ENCODE measurements at places on chromosomes 4 and X.

DNA sequence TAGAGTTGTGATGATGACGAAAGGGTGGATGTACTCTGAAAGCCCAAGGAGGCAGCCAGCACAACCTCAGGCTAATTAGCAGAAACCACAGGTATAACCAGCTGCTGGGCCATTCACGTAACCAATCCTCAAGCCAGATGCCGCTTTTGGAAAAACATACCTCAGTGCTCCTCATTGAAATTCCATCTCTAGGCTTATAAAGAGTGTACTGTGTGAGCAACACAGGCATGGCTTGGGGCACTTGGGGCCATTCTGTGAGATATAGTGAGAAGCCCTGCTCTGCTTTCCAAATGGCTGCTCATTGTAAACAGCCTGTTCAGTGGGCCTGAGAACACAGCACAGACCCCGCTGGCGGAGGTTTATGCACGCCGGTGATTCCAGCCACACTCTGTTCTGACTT, 182.1 kb upstream of the HHIP start:
- DNase-seq, result no peak

DNA sequence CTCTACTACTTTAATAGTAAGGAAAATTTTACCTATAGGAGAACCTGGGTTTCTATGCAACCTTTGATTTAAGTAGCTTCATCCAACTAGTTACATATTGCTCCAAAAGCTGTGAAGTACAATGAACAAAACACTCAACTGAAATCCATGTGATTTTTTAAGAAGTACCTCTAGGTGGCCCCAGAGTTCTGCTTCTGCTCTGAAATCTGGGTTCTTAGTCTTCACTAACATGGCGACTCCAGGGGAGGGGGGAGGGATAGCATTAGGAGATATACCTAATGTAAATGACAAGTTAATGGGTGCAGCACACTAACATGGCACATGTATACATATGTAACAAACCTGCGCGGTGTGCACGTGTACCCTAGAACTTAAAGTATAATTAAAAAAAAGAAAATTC, 73.4 kb upstream of the MAGEB2 start:
- peak; percentile 59 for DNase-seq

- DNase-seq, result no peak
These were observed 240.2 kb downstream of the RAPGEF2 start for GRCh38 chr4:159343116-159343515.

GRCh38 chr4:65033899-65034298, 624.6 kb upstream of the TECRL start:
- no peak for DNase-seq

GRCh38 chr4:37762294-37762990, 64.0 kb upstream of the PGM2 start:
- DNase-seq, result peak; percentile 55

- DNase-seq, result peak; percentile 79
These were observed 1.0 kb upstream of the PDGFRA start for GRCh38 chr4:54228056-54228527.

DNA sequence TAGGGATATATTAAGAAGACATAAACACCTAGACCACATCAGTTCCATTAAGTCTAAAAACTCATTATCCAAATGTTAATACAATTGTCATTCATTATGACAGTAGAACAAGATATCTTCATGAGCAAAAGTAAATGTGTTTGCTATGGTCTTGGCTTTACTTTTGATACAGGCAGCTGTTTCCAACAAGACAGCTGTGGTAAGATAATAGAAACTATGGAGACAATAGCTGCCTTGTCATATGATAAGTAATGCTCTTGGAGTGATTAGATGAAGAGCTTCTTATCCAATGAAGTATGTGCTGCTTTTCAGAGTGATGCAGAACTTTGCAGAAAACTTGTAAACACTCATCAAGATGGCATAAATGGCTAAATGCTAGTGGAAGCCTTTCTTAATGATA, 1066.0 kb downstream of the FSTL5 start:
- no peak for DNase-seq

DNA sequence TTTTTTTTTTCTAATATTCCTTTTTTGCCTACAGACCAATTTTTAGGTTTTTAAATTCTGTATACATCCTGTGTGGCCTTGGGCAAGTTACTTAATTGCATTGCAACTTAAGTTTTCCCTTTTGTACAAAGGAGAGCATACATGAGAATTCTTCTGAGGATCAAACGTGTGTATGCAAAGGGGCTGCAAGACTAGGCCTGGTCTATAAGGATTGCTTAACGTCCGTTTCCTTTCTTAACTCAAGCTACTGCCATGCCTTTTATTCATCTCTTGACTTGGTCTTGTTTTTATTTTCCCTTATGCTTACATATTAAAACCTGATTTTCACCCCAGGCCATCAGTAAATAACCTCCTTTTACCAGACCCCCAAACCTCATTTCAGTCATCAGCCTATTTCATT, 13.6 kb downstream of the RBPJ start:
- DNase-seq, result no peak

DNA sequence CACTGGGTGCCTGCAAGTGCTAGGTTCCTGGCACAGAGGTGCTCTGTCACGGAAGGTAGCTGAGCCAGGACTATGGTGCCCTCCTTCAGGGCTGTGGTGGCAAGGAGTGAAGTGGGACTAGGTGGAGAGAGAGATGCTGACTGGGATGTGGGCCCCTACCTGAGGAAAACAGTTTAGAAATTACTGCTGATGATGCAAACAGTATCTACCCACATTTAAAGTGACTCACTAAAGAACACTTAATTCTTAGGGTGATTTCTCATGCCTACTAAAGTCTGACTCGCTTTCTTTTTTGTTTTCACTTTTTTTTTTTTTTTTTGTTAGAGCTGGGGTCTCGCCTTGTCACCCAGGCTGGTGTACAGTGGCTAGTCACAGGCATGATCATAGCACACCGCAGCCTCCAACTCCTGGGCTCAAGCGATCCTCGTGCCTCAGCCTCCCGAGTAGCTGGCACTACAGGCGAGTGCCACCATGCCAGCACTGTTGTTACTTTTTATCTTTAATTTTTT, 3.1 kb downstream of the ZNF185 start:
- no peak for DNase-seq

DNA sequence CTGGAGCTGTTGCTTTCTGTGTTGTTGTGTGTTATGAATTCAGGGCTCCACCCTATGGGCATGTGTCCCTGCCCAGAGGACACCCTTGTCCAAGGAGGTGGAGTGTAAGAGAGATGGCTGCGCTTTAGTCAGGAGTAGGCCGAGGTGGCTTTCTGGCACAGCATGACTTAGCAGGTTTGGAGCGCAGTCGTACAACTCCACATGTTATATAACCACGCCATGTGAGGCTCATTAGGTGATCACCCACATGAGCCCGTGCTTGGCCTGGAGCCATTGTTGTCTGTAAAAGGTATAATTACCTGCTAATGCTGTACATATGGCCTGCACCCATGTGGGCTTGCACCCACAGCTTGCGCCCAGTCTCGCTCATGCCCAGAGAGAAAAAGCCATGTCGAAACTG, 15.8 kb upstream of the ANAPC4 start:
- DNase-seq, result no peak

DNA sequence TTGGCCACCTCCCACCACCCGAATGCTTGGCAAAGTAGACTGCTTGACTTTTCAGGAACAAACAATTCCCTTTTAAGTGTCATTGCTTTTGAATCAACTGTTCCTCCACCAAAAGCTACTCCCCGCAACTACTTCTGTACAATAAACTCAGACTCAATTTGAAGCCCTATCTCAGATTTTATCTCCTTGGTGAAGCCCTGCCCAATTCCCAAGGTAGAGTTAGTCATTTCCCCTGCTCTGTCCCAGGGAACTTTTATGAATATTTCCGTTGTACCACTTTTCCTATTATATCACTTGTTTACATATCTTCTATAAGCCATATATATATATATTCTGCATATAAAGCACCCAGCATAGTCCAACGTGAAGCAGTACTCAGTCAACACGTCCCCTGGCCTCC, 102.8 kb downstream of the C4orf51 start:
- no peak for DNase-seq

- no peak for DNase-seq
These were observed 174.3 kb upstream of the ANXA10 start for GRCh38 chr4:167918077-167918476.

DNA sequence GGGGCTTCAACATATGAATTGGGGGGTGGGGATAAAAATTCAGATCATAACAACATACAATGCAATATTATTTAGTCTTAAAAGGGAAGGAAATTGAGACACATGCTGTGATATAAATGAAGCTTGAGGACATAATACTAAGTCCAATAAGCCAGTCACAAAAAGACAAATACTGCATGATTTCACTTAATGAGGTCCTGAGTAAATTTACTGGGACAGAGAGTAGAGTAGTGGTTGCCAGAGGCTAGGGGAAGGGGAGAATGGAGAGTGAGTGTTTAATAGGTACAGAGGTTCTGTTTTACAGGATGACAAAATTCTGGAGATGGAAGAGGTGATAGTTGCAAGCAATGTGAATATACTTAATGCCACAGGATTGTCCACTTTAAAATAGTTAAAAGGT, 89.2 kb upstream of the RAPGEF2 start:
- no peak for DNase-seq

DNA sequence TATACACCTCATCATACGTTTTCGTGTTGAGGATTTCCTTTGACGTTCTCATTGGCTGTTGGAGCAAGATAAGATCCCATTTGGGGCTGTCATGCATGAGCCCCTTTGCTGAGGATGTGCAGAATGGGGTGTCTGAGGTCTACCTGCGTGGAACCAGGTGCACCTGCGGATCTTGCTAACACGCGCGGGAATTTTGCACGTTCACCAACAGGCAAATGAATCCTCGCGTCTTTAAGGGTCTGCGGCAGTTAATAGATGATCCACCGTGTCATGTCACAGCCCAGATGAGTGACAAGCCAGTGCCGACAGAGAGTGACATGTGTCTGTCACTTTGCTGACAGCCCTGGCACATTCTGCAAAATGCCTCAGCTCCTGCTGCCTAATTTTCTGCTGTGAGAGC, 56.3 kb upstream of the SHOX start:
- no peak for DNase-seq

- no peak for DNase-seq
These were observed 17.2 kb upstream of the IGFBP7 start for GRCh38 chr4:57127361-57127760.

GRCh38 chr4:54423066-54423465, 194.0 kb downstream of the PDGFRA start:
- no peak for DNase-seq

- peak; percentile 22 for DNase-seq
These were observed 460.3 kb downstream of the ZIC3 start for GRCh38 chrX:138026211-138026610.

- DNase-seq, result no peak
These were observed 145.9 kb upstream of the ZFP42 start for GRCh38 chr4:187849556-187850225.

DNA sequence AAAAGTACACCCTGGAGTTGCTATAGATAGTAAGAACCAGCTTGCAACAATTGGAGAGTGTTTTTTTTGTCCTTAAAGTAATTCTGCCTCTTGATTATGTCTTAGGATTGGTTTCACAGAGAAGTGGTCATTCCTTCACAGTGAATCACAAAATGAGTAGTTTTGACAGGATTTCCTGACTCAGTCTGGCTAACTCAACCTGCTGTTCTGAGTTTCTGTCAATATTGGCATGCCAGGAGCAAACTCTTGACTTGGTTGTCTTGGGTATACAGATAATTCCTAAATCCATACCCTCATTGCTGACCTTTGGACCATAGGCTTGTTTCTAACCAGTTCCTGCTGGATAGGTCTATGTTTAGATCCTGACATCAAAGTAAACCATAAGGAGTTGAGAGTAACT, 9.4 kb downstream of the FHIP1A start:
- no peak for DNase-seq

DNA sequence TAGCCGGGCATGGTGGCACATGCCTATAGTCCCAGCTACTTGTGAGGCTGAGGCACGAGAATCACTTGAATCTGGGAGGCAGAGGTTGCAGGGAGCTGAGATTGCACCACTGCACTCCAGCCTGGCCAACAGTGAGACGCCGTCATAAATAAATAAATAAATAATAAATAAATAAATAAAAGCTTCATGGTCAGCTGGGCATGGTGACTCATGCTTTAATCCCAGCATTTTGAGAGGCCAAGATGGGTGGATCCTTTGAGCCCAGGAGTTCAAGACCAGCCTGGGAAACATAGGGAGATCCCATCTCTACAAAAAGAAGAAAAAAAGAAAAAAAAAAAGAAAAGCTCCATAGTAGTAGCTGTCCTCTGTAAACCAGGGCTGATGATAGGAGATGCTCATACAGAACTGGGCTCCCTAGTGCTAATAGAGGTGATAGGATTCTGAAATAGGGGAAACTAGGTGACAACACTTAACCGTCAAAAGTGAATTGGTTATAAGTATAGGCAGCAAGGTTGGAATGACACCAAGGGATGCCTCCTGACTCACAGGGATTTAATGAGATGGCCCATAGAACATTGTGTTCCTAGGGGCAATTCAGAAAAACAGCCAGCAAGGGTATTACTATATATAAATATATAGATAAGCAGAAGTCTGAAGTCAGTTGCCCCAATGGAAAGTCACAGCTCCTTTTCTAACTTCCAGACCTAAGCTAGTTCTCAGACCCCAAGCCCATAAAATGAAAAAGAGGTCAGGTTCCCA, 41.8 kb upstream of the ARHGEF6 start:
- no peak for DNase-seq

DNA sequence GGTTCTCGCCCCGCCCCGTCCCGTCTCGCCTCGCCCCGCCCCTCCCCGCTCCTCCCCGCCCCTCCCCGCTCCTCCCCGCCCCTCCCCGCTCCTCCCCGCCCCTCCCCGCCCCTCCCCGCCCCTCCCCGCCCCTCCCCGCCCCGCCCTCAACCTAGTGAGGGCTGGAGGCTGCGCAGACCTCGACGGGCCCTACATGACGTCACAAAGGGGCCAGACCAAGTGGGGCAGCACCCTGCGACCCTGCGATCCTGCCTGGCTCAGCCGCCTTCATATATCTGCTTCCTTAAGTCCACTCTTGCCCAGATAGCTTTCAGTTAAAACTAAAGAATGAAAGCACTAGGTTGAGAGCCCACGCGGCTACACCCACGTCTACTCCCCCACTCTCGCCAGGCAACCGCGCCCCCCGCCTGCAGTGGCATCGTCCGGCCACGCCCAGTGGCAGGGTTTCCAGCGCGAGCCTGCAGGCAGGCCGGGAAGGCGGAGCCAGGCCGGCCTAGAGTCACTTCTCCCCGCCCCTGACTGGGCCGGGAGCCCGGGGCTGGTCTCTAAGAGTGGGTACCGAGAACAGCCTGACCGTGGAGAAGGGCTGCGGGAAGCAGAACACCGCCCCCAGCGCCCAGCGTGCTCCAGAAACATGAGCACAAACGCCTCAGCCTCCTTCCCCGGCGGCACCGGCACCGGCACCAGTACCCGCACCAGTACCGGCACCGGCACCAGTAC, 1.5 kb upstream of the MAOA start:
- DNase-seq, result peak; percentile 96

GRCh38 chrX:154352466-154352865, 22.0 kb downstream of the FLNA start:
- no peak for DNase-seq

- no peak for DNase-seq
These were observed 10.4 kb downstream of the TMSB4X start for GRCh38 chrX:12985331-12985730.

DNA sequence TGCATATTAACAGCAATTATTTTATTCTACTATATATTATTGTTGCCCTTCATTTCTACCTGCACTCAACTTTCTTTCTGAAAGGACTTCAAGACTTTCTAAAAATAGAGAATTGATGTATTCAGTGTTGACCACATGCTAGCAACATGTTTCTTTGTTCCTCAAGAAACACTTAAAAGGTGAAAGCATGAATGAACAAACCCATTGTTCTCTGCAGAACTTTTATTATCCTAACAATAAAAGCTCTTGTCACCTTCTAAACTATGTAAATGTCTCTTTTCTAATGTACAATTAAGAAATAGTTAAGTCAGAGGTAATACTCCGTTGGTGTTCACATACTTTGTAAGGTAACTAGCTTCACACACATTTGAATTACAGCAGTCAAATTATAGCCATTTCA, 638.7 kb downstream of the FSTL5 start:
- no peak for DNase-seq

Data from iPS-NIHi11 (cell line).